A375 (cell line): ENCODE measurements at places on chromosomes 2 and 18. TPM values are rescaled to one million over a fixed set of nuclear protein-coding genes. Genes with fewer than 3 reads are reported as not detected.

CGREF1 gene
- 19.0 and 23.2 TPM in 2 replicates for total RNA-seq

QPCT gene
- 5.9 and 7.7 TPM in 2 replicates for total RNA-seq

KYNU gene
- 31.0 and 48.3 TPM in 2 replicates for total RNA-seq

DUSP2 gene
- total RNA-seq = 17.0 and 18.2 TPM in 2 replicates

CRYGC gene
- total RNA-seq = not detected in 2 replicates

UGT1A5 gene
- not detected in 2 replicates for total RNA-seq

ACMSD gene
- not detected in 2 replicates for total RNA-seq

FAM136A gene
- total RNA-seq = 52.7 and 53.6 TPM in 2 replicates

LYPD1 gene
- total RNA-seq = 23.1 and 29.0 TPM in 2 replicates

FSHR gene
- total RNA-seq = not detected in 2 replicates

NEU2 gene
- not detected in 2 replicates for total RNA-seq

CNOT9 gene
- 40.3 and 42.9 TPM in 2 replicates for total RNA-seq

GPR155 gene
- total RNA-seq = 0.30 and 0.72 TPM in 2 replicates

CCDC93 gene
- total RNA-seq = 8.8 and 11.0 TPM in 2 replicates

COLEC11 gene
- total RNA-seq = not detected in 2 replicates

CBLN2 gene
- 0.19 and 0.68 TPM in 2 replicates for total RNA-seq

IGFBP2 gene
- total RNA-seq = 146 and 169 TPM in 2 replicates

SCYGR4 gene
- not detected in 2 replicates for total RNA-seq

DGKD gene
- 20.3 and 22.8 TPM in 2 replicates for total RNA-seq

DHX57 gene
- total RNA-seq = 25.0 and 28.4 TPM in 2 replicates

NTSR2 gene
- not detected in 2 replicates for total RNA-seq

COL4A4 gene
- 0.05 and 0.11 TPM in 2 replicates for total RNA-seq

IL1F10 gene
- total RNA-seq = not detected in 2 replicates

ALPP gene
- 0.13 and 0.26 TPM in 2 replicates for total RNA-seq

RGPD3 gene
- 0.08 TPM in 1 of 2 replicates, not detected in the other for total RNA-seq

SERPINB12 gene
- not detected in 2 replicates for total RNA-seq

ABCB11 gene
- total RNA-seq = not detected in 2 replicates

MRPL44 gene
- total RNA-seq = 21.1 and 21.6 TPM in 2 replicates

MSH6 gene
- 90.8 and 132 TPM in 2 replicates for total RNA-seq

IL1R2 gene
- not detected in 2 replicates for total RNA-seq

TEKT4 gene
- total RNA-seq = 0.08 TPM in 1 of 2 replicates, not detected in the other

AOX1 gene
- total RNA-seq = 2.6 and 3.1 TPM in 2 replicates

C2orf78 gene
- not detected in 2 replicates for total RNA-seq

UCN gene
- total RNA-seq = 6.6 and 9.2 TPM in 2 replicates

DAPL1 gene
- total RNA-seq = not detected in 2 replicates

ZNF519 gene
- total RNA-seq = 3.2 and 3.5 TPM in 2 replicates

ZSWIM2 gene
- total RNA-seq = not detected in 2 replicates

MAPK4 gene
- total RNA-seq = 0.26 TPM in 1 of 2 replicates, not detected in the other

ASTL gene
- not detected in 2 replicates for total RNA-seq

CD8B2 gene
- total RNA-seq = not detected in 2 replicates

TMBIM1 gene
- total RNA-seq = 30.9 and 33.7 TPM in 2 replicates

WDCP gene
- total RNA-seq = 4.9 and 5.9 TPM in 2 replicates

CPO gene
- not detected in 2 replicates for total RNA-seq

MFSD2B gene
- total RNA-seq = 0.19 TPM in 1 of 2 replicates, not detected in the other

SGPP2 gene
- not detected in 2 replicates for total RNA-seq

ADAM23 gene
- 2.9 and 4.9 TPM in 2 replicates for total RNA-seq

NDC80 gene
- total RNA-seq = 32.6 and 33.5 TPM in 2 replicates

DNAJB2 gene
- 14.3 and 22.2 TPM in 2 replicates for total RNA-seq

IRS1 gene
- 9.2 and 9.8 TPM in 2 replicates for total RNA-seq

SLC35F6 gene
- total RNA-seq = 27.8 and 32.7 TPM in 2 replicates

BUB1 gene
- 35.4 and 41.1 TPM in 2 replicates for total RNA-seq

HES6 gene
- 13.4 and 16.1 TPM in 2 replicates for total RNA-seq

REG3G gene
- 1.1 TPM in 1 of 2 replicates, not detected in the other for total RNA-seq

NABP1 gene
- total RNA-seq = 12.5 and 12.7 TPM in 2 replicates
